ENCODE measurements at places on chromosomes 13 and 19.
A peak's percentile ranks its signal among the peaks of the same experiment; 100 is the strongest.

- peak; percentile 52 for DNase-seq
These were observed 9.0 kb upstream of the ACSBG2 start for GRCh38 chr19:6126335-6126974.

DNA sequence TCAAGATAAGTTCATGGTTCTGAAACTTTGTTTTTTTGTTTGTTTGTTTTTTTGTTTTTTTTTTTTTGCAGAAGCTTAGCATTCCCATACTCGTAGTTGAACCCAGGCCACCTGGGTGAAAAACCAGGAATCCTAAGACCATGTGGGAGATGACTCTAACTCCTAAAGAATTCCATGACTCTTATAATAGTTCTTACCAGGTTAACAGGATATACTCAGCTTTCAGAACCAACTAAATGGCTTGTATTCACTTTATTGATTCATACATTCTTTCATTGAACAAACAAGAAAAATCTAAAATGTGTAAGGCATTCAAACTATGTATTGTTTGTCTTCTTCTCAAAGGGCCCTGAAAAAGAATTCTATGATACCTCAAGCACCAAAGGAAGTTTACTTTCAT, 40.5 kb upstream of the KLF5 start:
- no peak for DNase-seq

GRCh38 chr13:50892210-50892944, 17.2 kb upstream of the RNASEH2B start:
- no peak for DNase-seq

DNA sequence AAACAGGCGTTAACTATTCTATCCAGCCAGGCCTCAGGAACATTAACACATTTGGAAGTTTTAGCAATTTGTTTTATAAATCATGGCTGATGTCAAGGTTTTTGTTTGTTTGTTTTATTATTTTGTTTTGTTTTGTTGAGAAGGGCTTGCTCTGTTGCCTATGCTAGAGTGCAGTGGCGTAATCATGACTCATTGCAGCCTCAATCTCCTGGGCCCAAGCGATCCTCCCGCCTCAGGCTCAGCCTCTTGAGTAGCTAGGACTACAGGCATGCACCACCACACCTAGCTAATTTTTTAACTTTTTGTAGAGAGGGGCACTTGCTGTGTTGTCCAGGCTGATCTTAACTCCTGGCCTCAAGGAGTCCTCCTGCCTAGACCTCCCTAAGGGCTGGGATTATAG, 28.3 kb downstream of the NUP58 start:
- DNase-seq: no peak

DNA sequence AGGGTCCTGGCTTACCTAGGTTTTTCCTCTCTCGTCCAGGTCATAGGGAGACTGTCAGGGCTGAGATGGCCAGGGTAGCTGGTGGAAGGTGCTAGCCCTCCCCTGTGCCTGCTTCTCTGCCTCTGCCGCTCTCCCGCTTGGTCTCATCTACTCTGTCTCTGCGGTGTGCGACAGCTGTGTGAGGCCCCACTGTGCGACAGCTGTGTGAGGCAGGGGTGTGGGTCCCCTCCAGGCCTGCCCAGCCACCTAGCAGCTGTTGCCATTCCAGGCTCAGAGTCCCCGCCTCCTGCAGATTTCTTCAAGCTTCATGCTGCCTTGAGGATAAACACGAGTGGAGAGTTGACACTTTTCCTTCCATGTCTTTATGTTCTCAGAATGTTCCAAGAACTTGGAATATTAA, 53.0 kb downstream of the ARHGEF7 start:
- DNase-seq: no peak

GRCh38 chr13:95573221-95573620, 20.7 kb downstream of the CLDN10 start:
- no peak for DNase-seq

DNA sequence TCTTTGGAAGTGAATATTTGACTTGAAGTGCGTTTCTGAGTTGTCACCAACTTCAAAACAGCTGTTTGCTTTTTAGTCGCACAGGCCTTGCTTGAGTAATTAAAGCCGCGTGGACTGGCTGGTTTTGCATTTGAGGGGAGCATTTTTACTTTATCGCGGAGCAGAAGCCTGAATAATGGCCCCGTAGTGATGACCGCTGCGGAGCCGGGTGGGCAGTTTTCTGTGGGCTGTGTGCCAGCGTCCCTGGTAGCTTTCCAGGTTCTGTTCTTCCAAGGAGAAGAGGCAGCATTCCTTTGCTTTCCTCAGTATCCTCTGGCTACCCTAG, 1.1 kb downstream of the NAA16 start:
- DNase-seq: peak; percentile 55

Data from endodermal cell (in vitro differentiated cells).